Left lung (tissue), 14 donors: ENCODE measurements at places on chromosomes 5 and 9. TPM values are rescaled to one million over a fixed set of nuclear protein-coding genes. Genes with fewer than 3 reads are reported as not detected.

Gene SURF4
- 232 TPM for total RNA-seq

Gene PCA3
- total RNA-seq, result 0.16 TPM

Gene AQP7
- 8.3 TPM for total RNA-seq

Gene EPB41L4A
- 31.3 TPM for total RNA-seq

Gene AGXT2
- not detected for total RNA-seq

Gene TMEM215
- total RNA-seq, result not detected

Gene EQTN
- 0.37 TPM for total RNA-seq

Gene SNCB
- not detected for total RNA-seq

Gene FOXD4
- total RNA-seq, result 0.71 TPM

Gene SAP30L
- total RNA-seq, result 34.8 TPM

Gene PTPN3
- total RNA-seq, result 15.9 TPM

Gene EFCAB9
- total RNA-seq, result not detected

Gene PCDH12
- 9.8 TPM for total RNA-seq
